ENCODE measurements at places on chromosomes 1 and 21.

- DNase-seq: peak; percentile 88
These were observed 554.2 kb downstream of the NUF2 start for GRCh38 chr1:163875927-163876320.

DNA sequence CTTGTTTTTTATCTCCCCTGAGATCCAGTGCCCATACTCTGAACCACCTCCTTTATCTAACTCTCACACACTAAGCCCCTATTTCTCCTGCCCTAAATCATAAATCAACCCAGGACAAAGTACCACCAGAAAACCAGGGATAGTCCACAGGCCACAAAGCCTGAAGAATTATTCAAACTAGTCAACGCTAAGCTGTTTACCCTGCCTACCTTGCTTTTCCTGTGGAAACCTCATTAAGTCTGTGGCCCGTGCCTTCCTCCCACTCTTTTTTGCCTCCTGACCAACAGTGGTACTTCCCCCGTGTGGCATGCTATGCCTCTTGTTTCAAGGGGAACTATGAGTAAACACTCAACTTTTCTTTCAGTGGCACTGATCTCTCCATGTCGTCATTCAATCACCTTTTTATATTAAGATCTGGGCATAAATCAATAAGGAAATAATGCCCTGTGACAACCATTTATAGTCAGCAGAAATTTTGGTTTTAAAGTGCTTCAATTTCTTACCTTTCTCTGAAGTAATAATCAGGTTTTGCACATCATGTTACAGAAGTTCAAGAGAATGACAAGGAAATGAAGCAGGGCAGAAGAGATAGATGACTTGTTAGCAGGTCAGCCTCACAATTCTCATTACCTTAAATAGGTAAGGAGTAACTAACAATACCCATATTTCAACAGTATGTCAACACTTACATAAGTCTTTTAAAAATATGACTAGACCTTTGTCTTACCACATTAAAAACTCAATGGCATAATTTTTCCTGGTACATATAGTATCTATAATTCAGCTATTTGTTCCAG lies 32.1 kb downstream of the EYA3 start:
- no peak for DNase-seq

DNA sequence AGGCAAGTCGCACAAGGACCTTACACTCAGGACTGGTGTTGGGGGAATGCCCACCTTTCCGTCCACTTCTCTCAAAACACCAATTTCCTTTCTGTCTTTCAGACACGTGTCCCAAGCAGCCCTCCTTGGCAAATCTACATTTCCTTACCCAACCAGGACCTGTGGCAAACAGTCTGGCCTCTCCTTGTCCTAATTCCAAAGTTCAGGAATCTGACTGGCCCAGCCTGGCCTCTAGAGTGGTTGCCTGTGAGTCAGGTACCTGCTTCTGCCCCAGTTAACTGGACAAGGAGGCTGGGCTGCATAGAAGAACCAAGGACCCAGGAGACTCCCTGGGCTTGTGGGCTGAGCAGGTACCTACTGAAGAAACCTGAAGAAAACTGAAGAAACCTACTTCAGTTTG lies 34.3 kb upstream of the CITED4 start:
- DNase-seq: no peak

GRCh38 chr1:206472886-206473285 lies 2.6 kb downstream of the IKBKE start:
- no peak for DNase-seq

GRCh38 chr1:56967900-56968832 lies 2.4 kb upstream of the C8B start:
- peak; percentile 57 for DNase-seq

GRCh38 chr1:233367057-233367803 lies 39.7 kb downstream of the MAP3K21 start:
- DNase-seq: no peak

DNA sequence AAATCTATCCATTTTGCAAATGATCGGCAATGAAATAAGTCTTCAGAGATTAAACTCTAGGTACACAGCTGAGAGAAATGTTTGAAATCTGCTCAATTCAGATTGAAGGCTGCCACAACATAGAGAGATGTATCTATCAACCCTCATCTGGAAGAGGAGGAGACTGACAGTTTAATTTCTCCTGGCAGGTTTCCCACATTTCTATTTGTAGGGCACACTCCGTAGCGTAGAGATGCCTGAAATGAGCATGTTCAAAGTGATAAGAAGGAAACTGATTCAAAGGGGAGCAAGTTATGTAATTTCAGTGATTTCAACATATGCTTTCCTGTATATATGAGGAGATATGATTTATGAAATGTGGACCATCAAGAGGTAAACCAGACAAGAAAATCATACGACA lies 44.1 kb downstream of the NIBAN1 start:
- no peak for DNase-seq

- peak; percentile 83 for DNase-seq
These were observed 124.2 kb downstream of the GALNT2 start for GRCh38 chr1:230191079-230191804.

DNA sequence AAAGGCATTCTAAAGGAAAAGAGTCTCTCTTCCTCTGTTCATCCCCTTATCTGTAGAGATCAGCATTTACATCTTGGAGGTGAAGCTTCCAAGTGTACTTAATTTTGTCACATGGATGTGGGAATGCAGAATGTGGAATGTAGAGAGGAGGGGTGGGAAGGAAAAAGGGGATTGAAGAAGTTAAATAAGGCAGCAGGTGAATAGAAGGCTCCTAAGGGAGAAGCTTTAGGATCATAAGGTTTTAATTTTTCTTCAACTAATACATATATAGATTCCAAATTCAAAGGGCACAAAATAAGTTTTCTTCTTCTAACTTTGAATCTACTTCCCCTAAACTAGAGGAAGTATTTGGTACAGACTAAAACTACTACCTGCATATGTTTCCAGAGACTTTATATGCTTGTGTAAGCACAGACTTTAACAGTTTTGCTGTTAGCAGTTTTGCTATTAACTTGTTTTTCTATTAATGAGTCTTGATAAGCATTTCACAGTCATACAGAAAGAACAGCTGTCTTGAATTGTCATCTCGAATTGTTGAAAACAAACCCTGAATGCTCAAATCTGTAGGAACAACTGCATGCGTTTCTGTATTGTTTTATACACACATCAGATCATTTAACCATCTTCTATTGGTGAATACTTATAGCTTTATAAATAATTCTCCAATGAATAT lies 12.7 kb downstream of the TENT5C start:
- no peak for DNase-seq

DNA sequence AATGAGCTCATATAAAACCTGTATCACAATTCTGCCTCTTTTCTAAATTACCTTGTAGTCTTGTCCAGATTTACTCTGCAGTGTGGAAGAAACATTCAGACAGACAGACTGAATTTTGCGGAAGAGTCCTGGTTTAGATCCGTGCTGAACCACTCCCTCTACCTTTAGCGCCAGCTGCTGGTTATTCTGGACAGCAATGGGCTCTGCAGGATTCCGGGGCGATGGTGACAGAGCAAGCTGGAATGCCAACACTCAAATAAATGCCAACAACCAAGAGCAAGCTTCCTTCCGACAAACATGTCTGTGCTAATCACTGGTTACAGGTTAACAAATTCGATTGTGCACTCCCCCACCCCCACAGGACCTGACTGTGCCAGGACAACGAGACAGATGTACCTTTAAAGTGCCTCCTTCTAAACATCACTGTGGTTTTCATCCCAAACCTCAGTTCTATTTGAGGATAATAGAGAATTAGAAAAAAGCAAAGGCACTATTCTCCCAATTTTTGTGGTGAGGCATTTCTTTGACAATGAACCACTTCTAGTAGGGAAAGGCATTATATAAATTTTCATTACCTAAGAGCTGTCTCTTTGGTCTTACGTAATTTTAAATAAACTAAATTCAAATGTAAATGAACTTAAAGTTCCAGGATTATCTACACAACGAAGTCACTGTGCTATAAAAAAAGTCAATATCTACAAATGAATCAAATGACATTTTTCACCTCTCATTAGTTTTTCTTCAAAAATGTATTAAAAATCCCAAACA lies 90.4 kb downstream of the INTS7 start:
- DNase-seq: peak; percentile 53

DNA sequence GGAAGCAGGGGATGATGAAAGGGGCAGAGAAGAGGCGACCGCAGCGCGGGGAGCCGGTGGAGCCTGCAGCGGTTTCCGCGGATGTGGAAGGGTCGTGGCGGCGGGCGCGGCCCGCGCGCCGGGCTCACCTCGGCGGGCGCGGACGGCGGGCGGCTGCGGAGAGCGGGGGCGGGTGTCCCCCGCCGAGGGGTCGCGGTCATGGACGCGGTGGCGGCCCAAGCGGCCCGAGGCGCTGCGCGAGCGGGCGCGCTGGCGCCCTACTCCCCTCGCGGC lies 572 bp downstream of the LPGAT1 start:
- no peak for DNase-seq

GRCh38 chr1:52709016-52709415 lies 10.9 kb upstream of the COA7 start:
- DNase-seq: no peak

DNA sequence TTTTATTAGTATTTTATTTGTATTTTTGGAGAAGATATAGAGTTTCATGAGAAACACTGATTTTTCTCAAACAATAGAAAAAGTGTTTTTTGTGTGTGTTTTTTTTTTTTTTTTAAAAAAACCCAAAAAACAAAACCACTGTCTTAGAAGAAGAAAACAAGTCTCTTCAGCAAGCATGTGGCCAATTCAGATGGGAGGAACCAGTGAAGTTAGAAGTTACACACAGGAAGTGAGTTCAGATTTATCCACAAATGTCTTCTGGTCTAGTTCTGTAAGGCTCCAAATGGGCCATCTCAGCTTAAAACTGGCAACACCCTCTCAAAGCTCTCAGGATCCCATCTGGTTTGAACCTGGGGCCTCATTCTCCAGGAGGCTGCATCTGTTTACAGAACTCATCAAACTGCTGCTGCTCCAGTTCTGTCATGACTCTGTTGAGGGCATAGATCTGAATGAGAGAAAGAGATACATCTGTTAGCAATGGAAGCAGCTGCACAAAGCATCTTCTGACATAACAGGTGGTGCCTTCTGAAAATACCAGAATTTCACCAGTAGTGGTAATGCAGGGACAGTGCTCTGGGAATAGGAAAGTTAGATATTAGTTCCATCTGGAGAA lies 9.8 kb upstream of the ERMAP start:
- no peak for DNase-seq

DNA sequence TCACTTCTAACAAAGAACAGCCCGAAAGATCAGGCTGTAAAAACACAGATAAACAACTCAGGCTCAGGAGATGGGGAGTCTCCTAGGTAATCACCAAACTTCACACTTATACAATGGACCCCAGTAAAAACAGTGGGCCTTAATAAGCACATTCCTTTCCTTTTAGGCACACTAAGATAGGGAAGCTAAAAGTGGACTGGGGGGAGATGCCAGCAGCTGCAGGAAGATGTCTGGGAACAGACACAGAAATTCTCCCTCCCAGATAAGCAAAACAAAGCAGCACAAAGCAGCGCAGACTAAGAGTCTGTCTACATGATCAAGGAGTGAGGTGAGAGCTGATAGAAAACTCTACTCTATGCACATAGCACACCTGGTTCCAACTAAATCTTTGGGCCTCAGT lies 29.0 kb upstream of the CTBS start:
- peak; percentile 62 for DNase-seq

GRCh38 chr1:119227456-119227855 lies 87.0 kb upstream of the WARS2 start:
- DNase-seq: peak; percentile 68

DNA sequence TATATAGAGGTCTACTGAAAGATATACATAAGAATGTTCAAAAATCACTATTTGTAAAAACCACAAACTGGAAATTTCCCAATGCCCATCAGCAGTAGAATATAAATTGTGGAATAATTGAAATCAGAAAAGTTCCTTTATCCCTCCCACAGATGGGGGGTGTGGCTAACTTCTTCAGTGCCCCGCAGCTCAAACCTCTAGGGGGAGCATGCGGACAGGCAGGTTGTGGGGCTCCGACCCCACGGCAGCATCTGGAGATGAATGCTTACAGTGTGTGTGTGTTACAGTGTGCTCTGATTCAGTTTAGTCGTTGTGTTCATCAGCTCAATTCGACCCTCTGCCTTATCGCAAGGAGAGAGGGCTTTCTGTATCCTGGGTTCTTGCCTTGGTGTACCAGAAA lies 262.1 kb upstream of the LRRC7 start:
- no peak for DNase-seq

DNA sequence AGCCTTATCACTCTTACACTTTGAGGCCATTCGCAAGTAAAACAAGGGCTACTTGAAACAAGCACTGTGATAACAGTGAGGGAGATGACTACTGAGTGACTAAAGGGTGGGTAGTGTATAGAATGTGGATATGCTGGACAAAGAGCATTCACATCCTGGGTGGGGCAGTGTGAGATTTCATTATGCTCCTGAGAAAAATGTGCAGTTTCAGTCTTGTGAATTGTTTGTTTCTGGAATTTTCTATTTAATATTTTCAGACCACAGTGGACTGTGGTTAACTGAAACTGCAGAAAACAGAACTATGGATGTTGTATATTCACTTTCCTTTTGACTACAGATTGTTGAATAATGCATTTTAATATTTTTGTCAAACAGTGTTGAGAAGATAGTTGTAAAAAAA lies 25.1 kb upstream of the B3GALT2 start:
- peak; percentile 72 for DNase-seq

DNA sequence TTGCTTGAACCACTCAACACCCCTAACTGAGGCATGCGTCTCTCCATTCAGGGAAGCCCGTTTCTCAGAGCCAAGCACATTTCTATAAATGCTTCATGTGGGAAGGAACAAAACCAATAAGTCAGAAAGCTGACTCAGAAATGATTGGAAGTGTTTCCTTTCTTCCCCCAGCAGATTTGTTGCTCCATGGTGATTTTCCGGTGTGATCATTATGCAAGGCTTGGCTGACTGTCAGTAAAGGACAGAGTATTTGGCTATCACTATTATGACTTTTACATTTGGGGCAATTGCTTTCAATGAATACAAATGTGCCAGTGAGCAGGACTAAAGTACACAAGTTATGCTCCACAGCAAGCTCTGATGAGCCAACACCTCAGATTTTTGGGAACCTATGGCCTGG lies 53.3 kb upstream of the ZC3H11B start:
- DNase-seq: peak; percentile 78

GRCh38 chr1:76292418-76293184 lies 218.1 kb downstream of the ST6GALNAC3 start:
- DNase-seq: no peak

- no peak for DNase-seq
These were observed 19.4 kb downstream of the AGRN start for GRCh38 chr1:1039145-1039910.

DNA sequence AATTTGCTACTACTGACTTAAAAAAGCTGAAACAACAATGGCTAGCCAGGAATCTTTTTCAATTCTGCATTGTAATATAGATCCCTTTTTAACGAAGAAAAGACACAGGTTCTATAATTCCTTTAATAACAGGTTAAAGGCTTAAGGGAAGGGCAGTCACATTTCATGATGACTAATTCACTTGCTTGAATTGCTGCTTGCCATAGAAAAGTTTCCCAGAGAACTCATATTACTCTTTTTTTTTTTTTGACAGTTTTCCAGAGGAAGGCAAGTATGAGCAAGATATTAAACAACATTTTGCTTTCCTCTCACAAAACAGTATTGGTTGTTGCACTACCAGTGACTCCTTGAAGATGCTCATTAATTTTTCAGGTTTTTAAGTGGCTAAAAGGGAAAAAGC lies 60.9 kb downstream of the IL23R start:
- DNase-seq: peak; percentile 13

GRCh38 chr1:50735443-50735842 lies 224.6 kb downstream of the FAF1 start:
- peak; percentile 52 for DNase-seq
